ENCODE measurements at places on chromosomes 2 and 18.

DNA sequence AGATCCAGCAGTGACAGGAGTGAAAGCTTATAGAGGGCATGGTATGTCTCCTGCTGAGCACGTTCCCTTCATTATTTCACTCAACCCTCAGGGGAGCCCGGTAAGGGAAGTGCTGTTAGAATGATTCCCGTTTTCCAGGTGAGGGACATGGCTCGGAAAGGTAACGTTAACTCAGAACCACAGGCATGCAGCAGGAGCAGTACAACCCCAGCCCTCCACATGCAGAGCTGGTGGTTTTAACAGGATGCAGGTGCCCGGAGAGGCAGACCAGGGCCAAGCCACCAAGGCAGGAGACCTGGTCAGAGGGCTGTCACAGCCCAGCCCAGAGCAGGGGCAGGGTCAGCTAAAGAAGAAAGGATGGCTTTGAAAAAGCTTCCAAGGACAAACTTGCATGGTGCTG, 268.5 kb downstream of the SH3BP4 start:
- no peak for DNase-seq

- no peak for DNase-seq
Measured at GRCh38 chr2:159516241-159516758, 100.0 kb downstream of the BAZ2B start.

GRCh38 chr2:105797298-105797819, 52.6 kb downstream of the NCK2 start:
- DNase-seq, result no peak

GRCh38 chr2:120396861-120397811, 51.2 kb downstream of the INHBB start:
- DNase-seq, result no peak

DNA sequence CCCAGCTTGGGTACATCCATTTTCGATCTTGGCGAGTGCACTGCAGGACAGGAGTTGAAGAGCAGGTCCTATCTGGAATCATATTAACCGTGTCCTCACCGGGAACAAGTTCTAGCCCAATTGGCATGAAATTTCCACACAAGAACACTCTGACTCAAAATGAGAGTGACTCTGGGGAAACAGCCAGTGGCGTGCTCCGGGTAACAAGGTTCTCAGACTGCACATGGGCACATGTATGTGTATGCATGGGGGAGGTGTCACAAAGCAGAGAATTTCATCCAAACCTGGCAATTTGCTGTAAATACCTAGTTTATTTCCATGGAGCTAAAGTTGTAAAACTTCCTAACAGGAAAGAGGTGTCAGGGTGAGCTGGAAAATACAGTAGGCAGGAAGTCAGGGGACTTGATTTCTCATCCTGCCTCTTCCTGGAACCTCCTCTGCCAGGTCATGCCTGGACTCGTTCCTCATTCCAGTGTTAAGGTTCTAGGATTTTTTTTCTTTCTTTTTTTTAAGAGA, 1.7 kb downstream of the TUBB6 start:
- DNase-seq, result no peak

DNA sequence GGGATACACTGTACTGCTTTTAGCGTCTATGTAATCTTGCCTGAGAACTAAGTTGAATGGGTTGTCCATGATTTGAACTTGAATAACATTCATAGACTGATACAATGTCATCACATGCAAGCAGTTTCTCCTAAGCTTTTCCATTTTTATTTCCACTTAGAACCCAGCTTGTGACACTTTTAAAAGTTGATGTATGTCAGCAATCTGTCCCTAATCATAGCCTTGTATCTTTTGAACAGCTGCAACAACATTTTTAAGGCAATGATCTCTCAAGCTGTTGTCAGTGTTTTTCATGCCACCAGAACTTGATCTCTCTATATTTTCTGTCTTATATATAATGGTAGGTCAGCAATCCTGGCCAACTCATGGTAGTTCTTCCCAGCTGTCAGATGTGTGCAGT, 185.0 kb downstream of the DOK6 start:
- no peak for DNase-seq
